ENCODE measurements at places on chromosomes 13 and 19.

- DNase-seq: no peak
Observed at GRCh38 chr13:80235166-80235966, 105.6 kb downstream of the SPRY2 start.

DNA sequence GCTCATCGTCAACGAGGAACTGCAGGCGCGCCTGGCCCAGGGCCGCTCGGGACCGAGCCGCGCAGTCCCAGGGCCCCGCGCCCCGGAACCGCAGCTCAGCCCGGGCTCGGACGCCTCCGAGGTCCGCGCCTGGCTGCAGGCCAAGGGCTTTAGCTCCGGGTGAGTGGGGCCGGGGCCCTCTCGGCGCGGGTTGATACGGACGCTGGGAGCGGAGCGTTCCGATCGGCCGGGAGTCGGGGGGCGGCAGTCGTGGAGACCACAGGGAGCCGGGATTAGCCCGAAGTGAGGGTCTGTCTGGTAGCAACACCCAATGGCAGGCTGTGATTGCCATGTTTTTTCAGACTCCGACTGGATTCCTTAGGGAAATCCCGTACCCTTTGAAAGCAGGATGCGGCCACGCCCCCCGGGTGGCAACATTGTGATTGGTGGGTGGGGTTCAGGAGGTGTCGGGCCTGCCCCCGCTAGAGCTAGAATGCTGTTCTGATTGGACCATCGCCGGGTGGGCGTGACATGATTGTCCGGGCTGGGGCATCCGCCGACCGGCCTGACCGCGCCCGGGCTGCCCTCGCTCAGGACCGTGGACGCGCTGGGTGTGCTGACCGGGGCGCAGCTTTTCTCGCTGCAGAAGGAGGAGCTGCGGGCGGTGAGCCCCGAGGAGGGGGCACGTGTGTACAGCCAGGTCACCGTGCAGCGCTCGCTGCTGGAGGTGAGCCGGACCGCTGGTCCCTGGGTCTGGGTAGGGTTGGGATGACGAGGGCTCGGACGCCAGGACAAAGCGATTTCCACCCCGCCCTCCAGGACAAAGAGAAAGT is 11.3 kb downstream of the EPS8L1 start:
- peak; percentile 61 for DNase-seq

DNA sequence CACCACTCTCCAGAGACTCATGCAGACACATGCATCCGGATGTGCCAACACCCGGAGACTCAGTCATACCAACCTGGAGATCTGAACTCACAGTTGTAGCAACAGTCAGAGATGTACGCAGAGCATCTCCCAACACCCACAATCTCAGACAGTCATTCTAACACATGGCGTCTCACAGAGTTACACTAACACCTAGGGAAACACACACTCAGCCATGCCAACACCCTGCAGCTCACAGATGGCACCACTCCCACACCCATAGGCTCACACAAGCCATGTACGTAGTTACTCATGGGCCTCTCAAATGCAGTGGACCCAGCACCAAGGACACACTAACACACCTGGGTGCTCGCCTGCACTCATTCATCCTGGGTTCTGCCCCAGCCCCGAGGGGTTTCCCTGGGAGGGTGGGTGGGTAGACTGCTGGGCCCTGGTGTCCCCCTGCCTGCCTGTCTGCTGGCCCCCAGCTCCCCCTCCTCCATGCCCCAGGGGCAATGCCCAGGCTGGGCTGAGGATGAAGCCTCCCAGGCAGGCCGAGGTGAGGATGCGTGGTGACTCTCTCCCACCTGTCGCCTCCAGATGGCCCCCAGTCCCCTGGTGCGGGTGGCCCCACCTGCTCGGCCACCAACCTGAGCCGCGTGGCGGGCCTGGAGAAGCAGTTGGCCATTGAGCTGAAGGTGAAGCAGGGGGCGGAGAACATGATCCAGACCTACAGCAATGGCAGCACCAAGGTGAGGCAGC is 10.0 kb downstream of the PKN1 start:
- DNase-seq: no peak

GRCh38 chr13:29436721-29437280 is 158.7 kb downstream of the SLC7A1 start:
- DNase-seq: no peak

DNA sequence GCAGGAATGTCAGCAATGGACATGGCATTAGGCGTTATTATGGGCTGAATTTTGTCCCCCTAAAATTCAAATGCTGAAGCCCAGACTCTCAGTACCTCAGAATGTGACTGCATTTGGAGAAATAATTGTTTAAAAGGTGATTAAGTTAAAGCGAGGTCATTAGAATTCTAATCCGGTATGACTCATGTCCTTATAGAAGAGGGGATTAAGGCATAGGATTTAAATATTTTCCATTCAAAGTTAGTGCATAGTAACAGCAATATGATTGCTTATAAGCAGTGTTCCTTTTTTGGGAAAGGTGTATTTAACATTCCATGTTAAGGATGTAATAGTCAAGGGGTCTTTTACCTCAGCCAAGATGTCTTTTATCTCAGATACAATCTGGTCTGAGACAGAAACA is 95.5 kb downstream of the NHLRC3 start:
- no peak for DNase-seq

DNA sequence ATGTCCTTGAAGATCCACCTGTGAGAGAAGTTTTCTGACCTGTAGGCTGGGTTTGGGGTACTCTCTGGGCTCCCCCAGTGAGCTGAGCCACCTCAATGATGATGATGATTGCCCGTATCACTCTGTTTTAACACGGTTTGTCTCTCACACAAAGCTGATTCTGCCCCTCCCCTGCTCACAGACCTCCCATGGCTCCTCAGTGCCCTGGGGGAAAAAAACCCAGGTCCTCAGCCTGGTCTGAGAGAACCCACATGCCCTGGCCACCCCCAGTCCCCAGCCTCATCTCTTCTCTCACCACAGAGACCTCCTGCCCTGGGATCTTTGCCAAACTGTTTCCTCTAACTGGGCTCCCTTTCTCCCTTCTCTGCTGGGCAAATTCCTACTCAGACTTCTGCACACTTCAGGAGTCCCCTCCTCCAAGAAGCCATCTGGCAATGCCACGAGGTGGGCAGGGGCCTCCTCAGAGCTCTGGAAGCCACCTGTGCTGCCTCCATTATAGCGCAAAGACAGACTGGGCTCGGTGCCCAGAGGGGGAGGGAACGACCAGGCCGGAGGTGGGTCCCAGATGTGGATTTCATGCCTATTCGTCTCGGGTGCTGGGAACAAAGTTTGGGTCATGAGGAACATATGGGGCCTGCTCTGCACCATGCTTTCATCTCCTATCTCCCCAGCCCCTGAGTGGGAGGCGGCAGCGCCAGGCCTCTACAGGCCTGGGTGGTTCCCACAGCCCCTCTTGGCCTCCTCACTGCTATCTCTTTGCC is 8.5 kb upstream of the CA11 start:
- no peak for DNase-seq

- no peak for DNase-seq
Observed at GRCh38 chr19:48760504-48761205, 5.3 kb downstream of the FGF21 start.

DNA sequence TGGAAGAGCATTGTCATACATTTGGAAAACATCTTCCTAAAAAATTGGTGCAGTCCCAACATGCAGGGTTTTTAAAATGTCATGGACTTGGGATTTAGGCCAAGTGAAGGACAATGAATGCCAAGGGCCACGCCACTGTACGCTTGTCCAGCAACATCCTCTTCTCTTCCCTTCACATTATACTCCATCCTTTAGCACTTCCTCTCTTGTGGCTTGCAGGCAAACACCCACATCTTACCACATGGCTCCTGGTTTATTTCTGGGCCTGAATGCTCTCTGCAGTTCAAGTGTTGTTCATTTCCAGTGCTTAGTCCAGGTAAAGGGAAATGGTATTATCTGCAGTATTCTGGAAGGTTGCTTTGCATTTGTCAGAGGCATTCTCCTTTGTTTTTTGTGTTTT is 45.0 kb downstream of the CBY2 start:
- DNase-seq: no peak

GRCh38 chr13:39448834-39449233 is 154.2 kb downstream of the LHFPL6 start:
- no peak for DNase-seq

DNA sequence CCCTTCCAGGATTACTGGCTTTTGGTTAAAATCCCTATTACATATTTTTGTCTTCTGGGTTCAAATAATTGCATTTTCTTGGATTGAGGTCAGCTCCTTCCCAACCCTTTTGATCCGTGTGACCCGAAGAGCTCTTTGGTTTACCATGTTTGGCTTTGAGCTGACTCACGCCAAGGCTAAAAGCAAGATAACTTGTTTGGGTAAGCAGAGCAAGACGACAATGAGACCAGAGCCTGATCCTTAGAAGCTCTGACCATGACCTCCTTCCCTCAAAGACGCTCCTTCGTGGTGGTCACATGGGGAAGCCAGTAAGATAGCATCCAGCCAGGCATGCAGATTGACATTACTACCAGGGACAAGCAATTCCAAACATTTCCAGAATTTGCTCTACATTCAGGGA is 153.8 kb downstream of the DCT start:
- no peak for DNase-seq

- no peak for DNase-seq
Observed at GRCh38 chr19:58203814-58204475, 21.1 kb downstream of the ZNF274 start.

DNA sequence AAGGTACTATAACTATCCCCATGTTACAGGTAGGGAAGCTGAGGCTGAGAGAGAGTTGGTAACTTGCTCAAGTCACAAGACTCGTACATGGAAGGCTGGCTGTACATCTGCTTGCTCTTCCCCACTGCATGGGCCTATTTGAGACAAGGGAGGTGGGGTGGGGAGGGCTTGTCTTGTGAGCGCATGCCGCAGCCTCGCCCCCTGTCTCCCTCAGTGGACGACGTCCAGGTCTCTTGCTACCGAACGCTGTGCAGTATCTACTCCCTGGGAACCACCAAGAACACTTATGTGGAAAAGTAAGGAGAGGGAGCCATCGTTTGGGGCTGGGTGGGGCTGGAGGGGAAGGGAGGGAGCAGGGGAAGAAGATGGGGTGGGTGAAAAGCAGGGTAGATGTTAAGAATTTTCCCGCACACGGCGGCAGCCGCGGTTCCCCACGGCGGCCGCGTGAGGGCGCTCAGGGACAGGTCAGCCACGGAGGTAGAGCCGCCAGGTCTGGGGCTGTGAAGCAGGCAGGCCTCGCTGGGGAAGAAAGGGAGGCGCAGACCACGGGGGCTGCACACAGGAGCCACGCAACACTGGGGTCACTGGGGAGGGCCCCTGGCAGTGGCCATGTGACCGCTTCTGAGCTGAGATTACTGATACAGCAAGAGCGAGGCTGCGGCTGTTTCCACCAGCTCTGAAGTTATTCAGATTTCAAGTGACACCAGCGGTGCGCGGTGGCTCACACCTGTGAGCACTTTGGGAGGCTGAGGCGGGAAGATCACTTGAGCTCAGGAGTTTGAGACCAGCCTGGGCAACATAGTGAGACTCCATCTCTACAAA is 81.5 kb downstream of the RYR1 start:
- no peak for DNase-seq

DNA sequence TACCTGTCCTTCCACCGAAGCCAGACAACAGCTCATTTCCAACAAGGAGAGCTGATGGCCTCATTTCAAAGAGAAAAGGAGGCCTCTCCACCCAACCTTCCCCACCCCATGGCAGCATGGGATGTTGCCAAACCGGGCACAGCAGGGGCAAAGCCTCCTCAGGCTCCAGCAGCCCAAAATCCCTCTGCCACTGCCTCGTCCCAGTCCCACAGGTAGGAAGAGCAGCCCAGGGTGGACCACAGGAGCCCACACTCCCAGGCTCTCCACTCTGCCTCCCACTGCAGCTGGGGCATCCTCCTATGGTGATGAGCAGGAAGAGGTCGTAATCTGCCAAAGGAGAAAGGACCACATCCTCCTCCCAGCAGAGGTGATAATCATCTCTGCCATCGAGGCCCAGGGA is 50.9 kb downstream of the PEPD start:
- no peak for DNase-seq

GRCh38 chr13:73656863-73657262 is 477.3 kb downstream of the KLF12 start:
- no peak for DNase-seq

- no peak for DNase-seq
Observed at GRCh38 chr13:38922170-38922569, 68.5 kb downstream of the STOML3 start.

- DNase-seq: no peak
Observed at GRCh38 chr13:79659121-79659521, 178.2 kb downstream of the NDFIP2 start.

DNA sequence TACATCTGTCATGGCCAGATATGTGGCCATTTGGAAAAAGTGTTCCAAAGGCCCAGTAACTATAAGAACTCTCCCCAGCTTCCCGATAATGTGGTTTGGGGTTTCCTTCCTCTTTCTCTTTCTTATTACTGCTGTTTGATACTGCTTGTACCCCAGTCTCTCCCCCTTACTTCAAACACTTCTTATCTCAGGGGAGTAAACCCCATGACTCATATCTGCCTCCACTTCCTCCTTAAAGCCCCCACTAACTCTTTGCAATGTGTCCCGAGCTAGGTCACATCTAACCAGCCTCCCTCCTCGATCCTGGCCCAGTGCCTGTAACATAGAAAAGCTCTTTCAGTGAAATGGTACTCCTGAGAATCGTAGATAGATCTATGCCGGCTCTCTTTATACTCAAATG is 82.4 kb upstream of the STARD13 start:
- no peak for DNase-seq

DNA sequence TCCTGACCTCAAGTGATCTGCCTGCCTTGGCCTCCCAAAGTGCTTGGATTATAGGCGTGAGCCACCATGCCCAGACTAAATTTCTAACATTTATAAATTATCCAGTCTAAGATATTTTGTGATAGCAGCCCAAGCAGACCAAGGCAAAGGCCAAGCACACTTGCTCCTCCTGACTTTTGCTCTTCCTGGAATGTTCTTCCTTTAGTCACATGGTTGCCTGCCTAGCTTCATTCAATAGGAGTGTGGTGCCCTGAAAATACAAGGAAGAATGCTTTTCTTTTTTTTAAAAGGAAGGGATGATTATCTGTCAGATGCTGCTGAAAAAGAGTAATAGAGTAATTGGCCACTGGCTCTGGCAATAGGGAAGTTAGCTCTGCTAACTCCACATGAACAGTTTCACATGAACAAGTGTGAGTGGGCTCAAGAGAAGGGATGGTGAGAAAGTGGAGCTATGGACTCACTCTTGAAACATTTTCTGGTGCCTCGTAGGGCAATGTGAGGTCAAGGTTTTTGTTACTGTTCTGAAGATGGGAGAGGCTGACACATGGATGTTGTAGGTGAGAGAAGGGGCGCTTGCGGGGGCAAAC is 47.1 kb downstream of the USPL1 start:
- no peak for DNase-seq

- no peak for DNase-seq
Observed at GRCh38 chr13:100124265-100124664, 35.4 kb downstream of the PCCA start.

GRCh38 chr13:100131863-100132574 is 43.1 kb downstream of the PCCA start:
- no peak for DNase-seq

GRCh38 chr19:30419568-30420180 is 47.5 kb downstream of the ZNF536 start:
- peak; percentile 52 for DNase-seq

DNA sequence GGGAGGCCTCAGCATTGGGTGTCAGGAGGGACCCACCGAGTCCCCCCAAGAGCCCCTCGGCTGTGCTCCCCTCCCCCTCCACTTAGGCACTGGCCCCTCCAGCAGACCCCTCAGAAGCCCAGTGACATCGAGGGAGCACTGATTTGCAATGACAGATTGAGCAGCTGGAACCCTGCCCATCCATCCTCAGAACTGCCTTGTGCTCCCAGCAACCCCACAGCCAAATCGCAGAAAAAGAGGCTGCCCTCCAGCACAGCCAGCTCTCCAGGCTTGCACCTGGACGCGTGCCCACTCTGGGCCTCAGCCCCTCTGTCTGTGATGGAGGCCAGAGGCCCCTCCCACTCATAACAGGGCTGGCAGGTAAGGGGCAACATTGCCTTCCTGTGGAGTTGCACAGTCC is 123.2 kb upstream of the VSTM2B start:
- DNase-seq: no peak
